Ovary (tissue), 10 donors: ENCODE measurements at places on chromosomes 3 and 15.
A peak's percentile ranks its signal among the peaks of the same experiment; 100 is the strongest.

- no peak for DNase-seq
Observed at GRCh38 chr3:38566215-38566528, 70.0 kb downstream of the EXOG start.

- peak; percentile 85 for DNase-seq
Observed at GRCh38 chr3:99875929-99876841, 58.5 kb downstream of the CMSS1 start.

- no peak for DNase-seq
Observed at GRCh38 chr3:194053136-194053535, 82.8 kb upstream of the HES1 start.

DNA sequence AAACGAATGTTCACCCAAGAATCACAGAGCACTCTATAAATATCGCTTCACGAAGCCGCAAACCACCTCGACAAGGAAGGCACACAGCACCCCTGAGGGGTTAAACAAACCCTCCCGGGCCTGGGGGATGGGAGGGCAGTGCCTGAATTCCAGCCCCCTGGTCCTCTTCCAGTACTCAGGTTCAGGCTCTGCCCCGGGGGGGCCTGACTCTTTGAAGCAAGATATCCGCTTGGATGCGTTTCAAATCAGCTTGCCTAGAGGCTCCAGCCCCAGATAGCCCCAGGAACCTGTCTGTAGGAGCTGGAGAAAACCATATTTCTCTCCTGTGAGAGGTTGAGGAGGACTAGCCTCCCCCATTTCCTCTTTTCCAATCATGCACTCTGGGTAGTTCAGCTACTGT lies 194.7 kb downstream of the WNT5A start:
- no peak for DNase-seq

DNA sequence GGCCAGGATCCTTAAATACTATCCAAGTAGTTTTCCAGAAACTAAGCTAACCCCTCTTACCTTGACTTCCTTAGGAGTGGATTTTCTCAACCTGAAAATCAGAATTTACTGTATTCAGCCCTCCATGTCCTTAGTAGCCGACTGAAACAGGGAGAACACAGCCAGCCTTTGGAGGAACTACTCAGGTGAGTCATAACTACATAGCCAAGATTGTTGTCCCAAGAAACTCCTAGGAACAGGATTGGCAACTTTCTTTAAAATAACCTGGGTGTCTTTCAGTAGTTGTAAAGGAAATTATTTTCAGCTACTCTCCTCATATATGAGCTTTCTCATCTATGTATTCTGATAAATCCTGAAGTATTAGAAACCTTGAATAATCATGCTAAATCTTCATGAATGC lies 22.3 kb downstream of the FANCD2OS start:
- no peak for DNase-seq

DNA sequence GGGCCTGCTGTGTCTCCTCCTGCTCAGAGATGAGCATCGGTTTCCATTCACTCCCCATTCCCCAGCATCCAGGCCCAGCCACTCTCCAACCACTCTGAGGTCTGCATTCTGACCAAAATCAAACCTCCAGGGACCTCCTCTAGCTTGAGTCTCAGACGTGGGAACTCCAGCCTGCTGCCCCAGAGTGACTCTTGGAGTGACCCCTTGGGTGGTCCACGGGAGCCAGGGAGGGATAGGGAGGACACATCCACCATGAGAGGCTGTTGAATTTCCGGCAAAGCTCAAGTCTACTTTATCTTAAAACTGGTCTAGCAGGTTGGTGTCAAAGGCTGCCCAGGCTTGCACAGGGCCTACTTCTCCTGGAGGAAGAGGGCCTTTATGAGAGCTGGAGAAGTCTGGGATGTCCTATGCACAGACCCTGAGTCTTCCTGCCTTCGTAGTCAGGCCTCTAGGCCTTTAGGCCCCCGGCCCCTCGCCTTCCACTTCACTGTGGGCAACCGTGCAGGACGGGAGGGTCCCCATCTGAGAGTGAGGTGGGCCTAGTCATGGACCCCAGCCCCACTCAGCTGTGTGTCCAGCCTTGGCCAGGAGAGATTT lies 8.9 kb downstream of the CISH start:
- DNase-seq, result peak; percentile 29

GRCh38 chr15:45378913-45379262 lies 544 bp upstream of the GATM start:
- DNase-seq, result no peak

DNA sequence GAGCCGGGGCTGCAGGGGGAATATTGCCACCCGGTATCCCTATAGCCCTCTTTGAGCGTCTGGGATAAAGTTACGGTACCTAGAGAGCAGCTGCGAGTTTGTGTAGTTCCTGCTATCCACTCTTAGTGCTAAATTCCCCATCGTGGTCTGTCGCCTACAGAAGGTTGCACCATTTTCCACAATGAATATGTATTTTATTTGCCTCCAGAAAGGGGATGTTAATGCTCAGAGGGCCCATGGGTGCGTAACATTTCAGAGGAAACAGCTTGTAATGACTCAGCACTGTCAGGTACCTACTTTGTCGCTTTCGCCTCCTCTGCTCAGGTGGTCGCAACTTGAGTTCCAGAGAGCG lies 1.1 kb downstream of the SLCO3A1 start:
- DNase-seq, result no peak

- DNase-seq, result no peak
Observed at GRCh38 chr15:87874896-87875711, 381.4 kb downstream of the NTRK3 start.

GRCh38 chr3:71413572-71413971 lies 170.0 kb downstream of the FOXP1 start:
- no peak for DNase-seq

DNA sequence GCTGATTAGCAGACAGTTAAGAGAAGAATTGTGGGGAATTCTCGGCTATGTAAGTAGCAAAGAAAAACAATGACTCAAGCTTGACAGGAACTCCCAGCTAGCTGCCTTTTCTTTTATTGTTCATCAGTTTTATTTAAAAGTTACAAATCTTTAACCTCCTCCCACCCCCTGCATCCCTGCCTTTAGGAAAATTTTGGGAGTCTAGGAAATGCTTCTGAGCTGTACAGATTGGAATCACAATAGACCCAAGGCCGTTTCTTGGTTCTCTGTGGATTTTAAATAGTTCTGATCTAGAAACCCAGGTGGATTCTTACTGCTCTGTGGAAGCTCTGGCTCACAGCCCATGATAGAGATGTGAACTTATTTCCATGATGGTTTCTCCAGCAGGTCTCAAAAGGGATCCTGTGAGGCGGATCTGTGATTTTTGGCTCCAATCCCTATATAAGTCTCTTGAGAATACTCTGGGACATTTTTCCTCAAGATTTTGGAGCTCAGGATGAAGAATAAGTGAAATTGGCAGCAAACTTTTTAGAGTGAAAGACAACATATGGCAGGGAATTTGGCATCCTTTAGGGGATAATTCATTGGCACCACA lies 312.3 kb downstream of the EPHA3 start:
- no peak for DNase-seq

DNA sequence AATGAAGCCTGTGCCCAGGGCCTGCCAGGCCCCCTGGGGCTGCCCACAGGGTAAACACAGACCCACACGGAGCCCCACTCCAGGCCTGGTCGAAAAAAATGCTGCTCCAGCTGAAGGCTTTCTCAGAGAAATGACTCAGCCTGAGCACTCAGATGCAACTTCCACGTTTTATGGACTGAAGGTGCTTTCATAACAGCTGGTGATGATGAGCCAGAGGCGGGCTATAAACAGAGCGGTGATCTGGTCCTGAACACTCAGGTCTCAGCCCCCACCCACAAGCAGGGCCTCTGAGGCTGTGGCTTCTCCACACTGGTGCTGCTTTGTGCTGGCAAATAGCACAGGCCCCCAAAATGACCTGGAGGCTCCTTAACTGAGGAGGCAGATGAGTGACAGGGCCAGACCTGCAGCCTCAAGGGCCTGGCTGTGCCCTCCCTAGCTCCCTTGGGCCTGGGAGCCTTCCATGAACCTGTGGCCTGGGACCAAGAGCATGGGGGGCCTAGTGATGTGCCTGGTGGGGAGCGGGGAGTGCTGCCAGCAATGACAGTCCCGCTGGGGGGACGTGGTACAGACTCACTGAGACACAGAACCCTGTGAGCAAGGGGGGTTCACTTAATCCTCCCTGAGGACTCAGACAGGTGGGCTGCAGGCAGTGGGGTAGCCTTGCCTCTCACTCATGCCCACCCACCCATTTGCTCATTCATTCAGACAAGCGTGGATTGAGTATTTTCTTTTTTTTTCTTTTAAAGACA lies 23.0 kb upstream of the FURIN start:
- no peak for DNase-seq

GRCh38 chr3:182235504-182235903 lies 523.8 kb downstream of the SOX2 start:
- DNase-seq, result no peak

GRCh38 chr3:133863911-133864310 lies 31.8 kb downstream of the RAB6B start:
- DNase-seq, result no peak

DNA sequence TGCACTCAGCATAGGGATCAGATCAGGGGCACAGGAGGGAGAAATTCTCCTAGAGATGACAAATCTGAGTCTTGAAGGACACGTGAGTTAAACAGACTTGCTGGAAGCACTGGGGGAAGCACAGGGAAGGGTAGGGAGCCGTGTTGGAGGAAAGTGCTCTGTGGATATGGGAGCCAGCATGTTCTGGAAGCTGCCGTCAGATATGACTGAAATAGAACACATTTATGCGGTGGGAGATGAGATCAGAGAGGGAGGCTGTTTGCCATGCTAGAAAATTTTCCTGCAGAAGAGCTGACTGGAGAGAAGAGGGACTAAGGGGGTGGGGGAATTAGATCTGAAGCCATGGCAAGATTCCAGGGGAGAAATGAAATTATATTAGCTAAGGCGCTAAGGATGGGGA lies 1.8 kb downstream of the TAMM41 start:
- DNase-seq, result no peak

DNA sequence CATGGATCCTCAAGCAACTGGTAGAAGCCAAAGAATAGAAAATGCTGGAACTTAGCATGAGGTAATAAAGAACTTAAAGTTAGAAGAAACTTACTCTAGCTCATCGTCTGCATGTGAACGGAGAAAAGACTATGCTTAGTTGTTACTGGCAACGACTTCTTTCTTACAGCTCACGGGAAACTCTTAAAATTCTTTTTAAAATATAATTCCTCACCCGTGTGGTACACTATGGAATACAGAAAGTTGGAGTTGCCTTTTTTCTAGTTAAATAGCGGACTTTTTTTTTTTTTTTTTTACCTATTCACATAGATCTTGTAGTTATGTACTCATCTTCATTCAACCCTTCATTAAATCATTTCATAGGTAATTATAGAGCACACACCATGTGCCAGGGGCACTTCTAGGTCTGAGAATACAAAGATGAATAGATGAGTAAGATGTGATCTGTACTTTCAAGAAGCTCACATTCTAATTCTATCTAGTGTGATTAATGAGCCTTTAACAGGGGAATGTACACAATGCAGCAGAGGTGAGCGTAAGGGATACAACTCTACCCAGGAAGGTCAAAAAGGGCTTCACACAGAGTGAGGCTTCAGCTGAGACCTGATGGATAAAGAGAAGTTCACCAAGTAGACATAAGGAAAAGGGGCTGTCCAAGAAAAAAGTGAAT lies 18.4 kb upstream of the KCNMB2 start:
- no peak for DNase-seq

DNA sequence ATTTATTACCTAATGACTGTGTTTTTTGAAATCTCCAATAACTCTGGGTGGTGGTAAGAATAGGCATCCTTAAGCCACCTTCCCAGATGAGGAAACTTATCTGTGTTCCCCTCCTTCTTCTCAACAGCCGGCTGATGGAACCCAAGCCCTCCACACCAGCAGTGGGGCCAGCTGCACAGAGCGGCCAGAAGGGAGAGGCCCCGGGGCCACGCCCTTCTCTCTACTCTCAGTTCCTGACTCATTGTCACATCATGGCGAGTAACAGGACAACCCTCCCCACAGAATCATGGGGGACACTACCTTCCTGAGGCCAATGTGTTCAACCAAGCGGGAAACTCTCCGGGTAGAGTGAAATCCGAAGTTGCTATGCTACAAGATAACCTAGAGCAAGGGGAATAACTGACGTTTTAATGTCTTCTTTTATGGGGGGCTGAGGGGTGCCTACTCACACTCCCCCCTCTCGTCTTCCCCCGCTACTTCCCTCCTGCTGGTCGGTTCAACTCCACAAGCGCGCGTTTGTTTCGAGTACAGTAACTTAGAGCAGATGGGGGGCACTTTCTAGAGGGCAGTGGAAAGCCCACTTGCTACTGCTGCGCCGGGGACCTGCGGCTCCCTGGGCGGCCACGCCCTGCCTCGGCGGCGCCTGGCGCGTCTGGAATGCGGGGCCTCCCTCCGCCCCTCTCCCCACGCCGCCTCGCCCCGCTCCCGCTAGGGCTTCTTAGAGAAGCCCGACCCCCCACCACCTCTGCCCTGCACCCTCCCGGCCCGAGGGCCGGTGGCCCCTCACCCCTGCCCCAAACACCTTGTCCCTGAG lies 621 bp downstream of the ANXA2 start:
- DNase-seq, result peak; percentile 40

- DNase-seq, result no peak
Observed at GRCh38 chr15:77642793-77643430, 10.2 kb upstream of the LINGO1 start.

DNA sequence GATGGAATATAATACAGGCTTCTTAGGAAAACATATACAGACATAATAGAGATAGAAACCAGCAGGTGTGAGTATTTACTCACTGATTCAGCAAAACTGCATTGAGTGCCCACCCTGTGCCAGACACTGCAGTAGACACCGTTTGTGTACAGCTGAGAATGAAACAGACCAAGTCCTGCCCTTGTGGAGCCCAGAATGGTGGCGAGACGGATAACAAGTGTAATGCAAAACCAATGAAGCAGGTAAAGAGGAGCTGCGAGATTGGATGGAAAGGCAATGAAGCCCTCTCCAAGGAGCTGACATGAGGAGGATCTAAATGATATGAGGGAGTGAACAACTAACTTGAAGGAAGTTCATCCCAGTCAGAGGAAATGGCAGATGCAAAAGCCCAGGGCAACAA lies 256.4 kb downstream of the MEX3B start:
- DNase-seq, result no peak

DNA sequence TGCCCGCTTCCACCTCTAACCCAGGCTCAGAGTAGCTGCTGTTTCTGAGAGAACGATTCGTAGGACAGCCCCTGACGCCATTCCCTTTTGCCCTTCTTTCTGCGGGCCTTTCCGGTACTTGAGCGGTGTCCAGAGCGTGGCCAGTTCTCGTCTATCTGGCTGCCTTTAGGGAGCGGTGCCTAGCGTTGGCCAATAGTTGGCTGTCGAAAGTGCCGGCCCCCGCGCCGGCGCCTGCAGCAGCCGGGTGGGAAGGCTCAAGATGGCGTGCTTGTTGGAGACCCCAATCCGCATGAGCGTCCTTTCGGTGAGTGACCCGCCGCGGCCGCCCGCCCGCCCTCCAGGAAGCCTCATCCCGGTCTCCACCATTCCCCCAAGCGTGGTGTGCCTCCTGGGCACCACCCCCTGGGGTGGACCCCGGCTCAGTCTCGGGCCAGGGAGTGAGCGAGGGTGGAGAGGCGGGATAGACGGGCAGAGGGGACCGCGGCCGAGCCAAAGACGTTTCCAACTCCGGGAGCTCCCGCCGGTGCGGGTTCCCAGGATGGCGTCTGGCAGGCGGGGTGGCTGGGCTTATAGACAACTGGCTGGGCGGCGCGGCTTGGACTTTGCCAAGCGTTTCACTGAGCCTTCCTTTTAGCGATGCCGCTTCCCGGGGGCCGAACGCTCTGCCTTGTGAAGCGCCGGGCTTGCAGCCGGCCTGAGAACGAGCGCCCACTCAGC lies at the start of gene ARMC8:
ARMC8 (plus strand) TSS at position 6 of the 717 bp plus-strand sequence; CDS start at position 260, 254 bp downstream.
- DNase-seq, result peak; percentile 49

- no peak for DNase-seq
Observed at GRCh38 chr3:98821063-98821462, 57.9 kb downstream of the ST3GAL6 start.

- no peak for DNase-seq
Observed at GRCh38 chr3:184155644-184156521, 706 bp downstream of the DVL3 start.
